Activated naive CD4-positive, alpha-beta T cell (primary cell): ENCODE measurements at places on chromosomes 11 and 22.

GRCh38 chr22:17359501-17359900 is 9.8 kb upstream of the CECR2 start:
- no peak for DNase-seq

DNA sequence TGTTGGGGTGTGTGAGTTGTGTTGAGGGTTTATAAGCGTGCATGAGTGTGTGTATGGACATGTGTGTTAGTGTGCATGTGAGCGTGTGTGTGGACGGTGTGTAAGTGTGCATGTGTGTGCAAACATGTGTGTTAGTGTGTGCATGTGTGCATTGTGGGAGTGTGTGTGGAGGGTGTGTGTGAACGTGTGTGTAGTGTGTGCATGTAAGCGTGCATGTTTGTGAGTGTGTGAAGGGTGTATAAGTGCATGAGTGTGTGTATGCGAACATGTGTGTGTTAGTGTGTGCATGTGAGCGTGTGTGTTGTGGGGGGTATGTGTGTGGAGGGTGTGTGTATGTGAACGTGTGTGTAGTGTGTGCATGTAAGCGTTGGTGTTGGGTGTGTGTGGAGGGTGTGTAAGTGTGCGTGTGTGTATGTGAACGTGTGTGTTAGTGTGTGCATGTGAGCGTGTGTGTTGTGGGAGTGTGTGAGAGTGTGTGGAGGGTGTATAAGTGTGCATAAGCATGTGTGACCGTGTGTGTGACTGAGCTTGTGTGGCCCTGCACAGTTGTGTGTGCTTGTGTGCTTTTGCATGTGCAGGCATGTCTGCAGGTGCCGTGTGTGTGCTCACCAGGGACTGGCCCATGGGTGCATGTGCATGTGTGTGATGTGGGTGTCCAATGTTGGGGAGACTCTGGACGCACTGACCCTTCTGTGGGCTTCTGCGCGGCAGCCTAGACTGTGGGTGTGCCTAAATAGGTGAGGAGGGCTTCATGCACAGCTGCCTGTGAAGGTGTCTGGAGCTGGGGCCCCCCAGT is 866.2 kb downstream of the TBC1D22A start:
- DNase-seq, result no peak

DNA sequence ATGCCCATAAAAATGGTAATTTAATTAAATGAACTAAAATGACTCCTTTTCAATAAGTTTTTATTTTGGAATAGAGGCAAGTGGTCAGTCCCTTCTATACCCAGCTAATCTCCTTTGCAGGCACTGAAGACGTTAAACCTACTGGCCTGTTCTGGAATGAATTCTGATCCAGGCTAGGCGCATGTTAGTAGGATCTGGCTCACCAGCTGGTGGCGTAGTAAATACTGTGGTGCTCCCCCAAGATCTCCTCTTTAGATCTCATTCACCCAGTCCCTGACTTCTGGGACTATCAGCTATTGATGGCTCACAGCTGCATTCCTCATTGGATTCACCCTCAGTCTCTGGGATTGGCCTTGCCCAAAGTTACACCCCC is 173.7 kb upstream of the DDI1 start:
- DNase-seq, result no peak

GRCh38 chr22:29503811-29504372 is 23.9 kb downstream of the NEFH start:
- no peak for DNase-seq

DNA sequence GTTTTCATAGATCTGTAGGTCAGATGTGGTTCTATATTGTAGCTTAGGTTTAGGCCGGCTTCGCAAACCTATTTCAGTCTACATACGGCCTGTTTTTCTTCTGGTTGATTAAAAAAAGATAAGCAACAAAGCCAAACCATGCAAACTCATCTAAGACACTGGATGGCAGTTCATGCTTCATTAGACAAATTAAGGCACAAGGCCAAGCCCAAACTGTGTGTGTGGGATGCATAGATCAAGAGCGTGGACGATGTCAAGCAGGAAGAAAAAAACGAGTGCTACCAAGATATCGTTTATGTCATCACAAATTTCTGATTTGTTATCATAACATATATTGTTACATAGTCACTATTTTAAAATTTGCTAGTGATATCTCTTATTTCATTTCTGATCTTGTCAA is 357.6 kb upstream of the KIRREL3 start:
- no peak for DNase-seq

- no peak for DNase-seq
These were observed 303.3 kb upstream of the ZC3H12C start for GRCh38 chr11:109789901-109790300.

DNA sequence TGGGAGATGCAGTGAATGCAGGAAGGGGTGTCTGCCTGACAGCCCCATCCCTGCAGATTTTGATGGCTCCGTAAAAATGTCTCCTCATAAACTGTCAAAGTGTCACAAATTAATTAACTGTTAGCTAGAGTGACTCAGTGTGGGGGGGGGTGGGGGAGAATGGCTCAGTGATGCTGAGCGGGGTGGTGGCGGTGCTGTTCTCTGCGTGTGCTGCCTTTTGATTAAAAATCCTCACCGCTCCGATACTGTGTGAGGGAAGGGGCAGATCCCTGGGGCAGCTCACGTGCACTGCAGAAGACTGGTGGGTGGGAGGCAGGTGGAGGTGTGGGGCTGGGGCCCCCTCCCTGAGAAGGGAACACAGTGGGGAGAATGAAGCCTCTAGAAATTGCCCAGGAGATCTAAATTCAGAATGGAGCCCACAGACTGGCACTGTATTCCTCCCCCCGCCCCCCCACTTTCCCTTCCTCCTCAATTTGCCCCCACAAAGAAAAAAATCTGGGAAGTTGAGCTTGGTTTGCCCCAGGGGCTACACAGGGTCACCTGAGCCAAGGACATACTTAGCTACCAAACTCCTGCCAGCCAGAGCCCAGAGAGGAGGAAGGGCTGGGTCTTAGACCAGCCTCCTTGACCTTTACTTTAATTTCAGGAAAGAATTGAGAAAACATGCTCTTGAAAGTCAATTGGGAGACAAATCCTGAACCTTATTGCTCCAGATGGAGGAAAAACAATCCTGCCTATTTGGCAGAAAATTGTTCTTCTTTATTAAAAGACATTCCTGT is 39.8 kb downstream of the DRD2 start:
- DNase-seq, result no peak

DNA sequence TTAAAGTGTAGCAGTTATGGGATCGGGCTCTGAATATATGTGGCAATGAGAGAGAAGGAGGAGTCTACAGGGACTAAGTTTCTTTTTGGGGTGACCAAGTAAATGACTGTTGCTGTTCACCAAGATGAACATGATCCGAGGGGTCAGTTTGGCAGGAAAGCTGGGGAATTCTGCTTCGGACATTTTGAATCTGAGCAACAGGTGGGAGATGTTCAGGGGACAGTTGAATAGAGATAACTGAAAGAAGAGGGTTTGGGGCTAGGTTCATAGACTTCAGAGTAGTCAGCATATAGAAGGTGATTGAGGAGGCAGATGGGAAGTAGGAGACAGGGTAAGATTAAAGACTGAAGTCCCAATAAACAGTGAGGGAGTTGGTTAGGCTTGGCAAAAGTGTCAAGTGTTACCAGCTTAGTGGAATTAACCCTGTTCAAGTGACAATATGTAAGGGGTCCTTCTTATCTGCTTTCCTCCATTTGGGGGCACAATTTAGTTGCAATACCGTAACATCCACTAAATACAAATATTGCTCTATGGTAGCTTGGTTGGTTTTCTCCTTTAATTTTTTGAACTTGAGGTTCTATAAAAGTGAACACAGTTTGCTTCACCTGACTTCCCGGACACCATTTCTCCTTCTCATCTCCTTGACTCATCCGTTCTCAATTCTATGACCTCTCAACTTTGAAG is 2.9 kb upstream of the ENTHD1 start:
- DNase-seq, result no peak

DNA sequence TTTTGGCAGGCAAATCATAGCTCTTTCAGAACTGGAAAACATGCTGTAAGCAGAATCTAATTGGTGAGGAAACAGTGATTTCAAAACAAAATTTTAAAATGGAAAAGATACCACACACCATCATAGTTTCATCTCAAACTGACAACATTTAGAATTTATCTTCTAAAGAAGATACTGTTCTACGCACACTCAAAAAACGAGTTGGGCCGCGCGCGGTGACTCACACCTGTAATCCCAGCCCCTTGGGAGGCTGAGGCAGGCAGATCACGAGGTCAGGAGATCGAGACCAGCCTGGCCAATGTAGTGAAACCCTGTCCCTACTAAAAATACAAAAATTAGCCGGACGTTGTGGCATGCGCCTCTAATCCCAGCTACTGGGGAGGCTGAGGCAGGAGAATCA is 44.2 kb upstream of the ADSL start:
- DNase-seq, result no peak

GRCh38 chr11:134244593-134244992 is 8.6 kb downstream of the THYN1 start:
- DNase-seq, result no peak

- no peak for DNase-seq
These were observed at the start of gene FBLN1 for GRCh38 chr22:45502215-45503049. FBLN1 (plus strand) TSS chr22:45502883; CDS start chr22:45502986, 103 bp downstream.

DNA sequence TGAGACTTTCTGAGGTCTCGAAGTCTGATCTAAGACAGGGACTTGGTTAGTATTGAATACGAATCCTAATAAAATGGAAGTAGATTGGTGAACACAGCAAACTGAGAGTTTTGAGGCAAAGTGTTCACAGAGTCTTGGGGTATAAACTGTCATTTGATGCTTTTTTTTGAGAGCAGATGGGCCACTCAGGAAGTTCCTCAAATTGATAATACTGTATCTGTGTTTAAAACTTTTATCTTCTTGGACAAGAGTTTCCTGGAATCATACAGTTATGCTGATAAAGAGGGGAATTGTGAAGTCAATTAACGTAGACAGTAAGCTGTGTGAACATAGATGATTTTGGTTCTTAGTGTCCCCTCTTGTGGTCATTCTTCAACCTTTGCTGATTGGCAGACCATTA is 80.0 kb upstream of the CLPB start:
- no peak for DNase-seq

DNA sequence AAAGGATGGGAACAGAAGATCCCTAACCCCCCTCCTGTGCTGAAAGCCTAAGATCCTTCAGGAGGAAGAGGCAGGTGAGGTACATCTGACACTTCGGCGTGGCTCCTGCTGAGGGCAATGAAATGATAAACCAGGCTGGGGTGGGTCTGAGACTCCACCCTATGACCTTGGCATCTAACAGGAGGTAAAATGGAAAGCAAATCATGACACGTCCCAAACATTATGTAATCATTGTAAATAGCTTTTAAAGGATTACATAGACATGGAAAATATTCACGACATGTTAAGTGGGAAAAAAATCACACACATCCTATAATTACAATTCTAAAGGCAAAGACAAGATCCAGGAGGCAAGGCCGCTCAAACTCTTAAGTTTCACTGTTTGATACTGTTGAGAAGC is 70.5 kb downstream of the LINC01488 start:
- DNase-seq, result no peak
